CD4-positive, alpha-beta T cell treated with Interferon gamma for 1 hour (primary cell): ENCODE measurements at places on chromosomes 7 and 10.

DNA sequence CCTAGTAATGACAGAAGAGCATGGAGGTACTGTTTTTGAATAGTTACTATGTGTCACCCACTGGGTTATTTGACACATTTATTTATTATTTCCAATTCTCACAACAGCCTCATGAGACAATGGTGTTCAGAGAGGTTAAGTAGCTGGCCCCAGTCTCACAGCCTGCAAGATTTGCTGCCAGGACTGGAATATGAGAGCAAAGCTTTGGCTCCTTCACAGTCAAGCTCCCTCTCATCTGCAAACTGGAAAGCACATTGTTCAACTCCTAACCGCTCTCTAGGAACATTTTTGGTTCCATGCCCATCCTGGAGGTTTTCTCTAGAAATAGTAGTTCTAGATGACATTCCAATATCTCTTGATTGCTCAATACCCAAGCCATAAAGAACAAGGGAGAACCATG is 75.5 kb upstream of the CXCL12 start:
- no peak for DNase-seq

DNA sequence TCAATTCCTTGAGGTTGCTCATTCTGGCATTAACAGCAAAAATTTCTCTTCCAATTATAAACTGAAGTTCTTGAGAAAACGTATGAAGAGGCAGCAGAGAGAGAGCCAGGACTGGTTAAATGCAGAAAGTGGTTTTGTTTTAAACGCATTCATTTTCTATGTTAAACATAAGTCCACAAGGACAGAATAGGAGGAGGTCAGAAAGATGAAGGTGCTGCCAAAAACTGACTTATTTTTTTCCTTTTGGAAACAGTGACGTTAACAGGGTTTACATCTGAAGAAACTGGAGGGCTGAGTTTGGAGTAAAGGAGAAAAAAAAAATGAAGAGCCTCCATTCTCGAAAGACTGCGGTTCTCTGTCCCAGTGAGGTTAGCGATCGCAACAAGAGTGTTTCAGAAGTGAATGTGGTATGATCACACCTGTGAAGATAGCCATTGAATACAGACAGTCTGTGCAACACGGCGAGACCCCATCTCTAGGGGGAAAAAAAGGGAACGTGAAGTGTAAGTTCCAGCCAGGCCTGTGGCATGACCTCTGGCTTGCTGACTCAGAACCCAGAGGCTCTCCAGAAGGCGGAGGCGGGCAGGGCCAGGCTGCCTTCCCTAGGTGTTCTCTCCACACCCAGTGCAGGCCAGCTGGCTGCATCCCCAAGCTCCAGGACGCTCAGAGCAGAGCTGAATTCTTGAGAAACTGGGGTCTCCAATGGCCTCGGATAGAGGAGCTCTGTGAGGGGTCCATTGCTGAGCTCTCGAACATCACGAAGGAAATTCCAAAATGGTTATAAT is 84.0 kb downstream of the CHST15 start:
- DNase-seq, result no peak

DNA sequence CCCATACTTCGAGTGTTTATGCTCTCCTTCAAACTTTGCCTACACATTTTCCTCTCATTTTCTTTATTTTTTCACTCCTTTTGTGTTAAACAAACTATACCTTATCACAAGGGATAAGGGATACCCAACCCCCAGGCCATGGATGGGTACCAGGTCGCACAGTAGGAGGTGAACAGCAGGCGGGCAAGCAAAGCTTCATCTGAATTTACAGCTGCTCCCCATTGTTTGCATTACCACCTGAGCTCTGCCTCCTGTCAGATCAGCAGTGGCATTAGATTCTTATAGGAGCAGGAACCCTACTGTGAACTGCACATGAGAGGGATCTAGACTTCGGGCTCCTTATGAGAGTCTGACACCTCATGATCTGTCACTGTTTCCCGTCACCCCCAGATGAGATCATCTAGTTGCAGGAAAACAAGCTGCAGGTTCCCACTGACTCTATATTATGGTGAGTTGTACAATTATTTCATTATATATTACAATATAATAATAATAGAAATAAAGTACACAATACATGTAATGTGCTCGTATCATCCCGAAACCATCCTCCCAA is 28.5 kb downstream of the ZC3HC1 start:
- DNase-seq, result no peak

DNA sequence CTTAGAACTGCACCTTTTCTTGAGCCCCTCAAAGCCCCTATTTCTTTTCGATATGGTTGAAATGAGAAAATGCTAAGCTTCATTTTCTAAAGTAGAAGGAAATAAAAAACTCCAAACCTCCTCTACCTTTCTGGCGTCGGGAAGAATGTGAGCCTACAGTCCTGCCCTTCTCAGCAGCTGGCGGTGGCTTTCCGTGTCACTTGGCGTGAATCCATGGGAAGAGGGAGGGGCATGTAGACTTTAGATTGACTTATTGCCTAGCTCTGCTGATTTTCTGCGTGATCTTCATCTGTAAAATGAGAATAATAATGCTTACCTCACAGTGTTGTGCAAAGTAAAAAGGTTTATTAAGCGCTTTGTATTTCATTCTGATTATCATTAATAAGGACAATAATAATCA is 35.0 kb downstream of the PRR15 start:
- DNase-seq, result no peak

DNA sequence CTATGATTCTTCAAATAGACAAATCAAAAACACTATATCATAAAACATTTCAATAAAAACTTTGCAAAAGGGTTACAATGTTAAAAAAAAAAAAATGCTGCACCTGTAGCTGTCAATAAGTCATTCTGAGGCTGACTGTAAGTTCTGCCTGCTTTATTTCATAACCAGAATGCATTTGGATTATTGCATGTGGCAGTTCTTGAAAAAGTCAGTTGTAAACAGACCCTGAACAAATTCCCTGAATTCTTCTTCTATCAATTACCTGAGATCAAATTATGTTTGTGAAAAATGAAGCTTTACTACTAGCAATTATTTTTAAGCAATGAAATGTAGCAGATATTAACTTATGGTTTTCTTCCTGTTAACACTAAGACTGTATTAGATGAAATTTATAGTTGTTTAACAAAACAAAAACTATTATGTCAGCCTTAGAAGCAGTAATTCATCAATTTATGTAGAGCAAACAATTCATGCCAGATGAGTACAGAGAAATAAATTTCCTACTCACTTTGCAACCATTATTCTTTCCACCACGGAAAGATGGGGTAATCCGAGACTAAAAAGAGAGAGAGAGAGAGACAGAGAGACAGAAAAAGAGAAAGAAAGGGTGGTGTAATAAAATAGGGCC is 107.8 kb downstream of the SFMBT2 start:
- no peak for DNase-seq

- DNase-seq, result no peak
Measured at GRCh38 chr10:89785095-89785494, 83.7 kb downstream of the KIF20B start.

DNA sequence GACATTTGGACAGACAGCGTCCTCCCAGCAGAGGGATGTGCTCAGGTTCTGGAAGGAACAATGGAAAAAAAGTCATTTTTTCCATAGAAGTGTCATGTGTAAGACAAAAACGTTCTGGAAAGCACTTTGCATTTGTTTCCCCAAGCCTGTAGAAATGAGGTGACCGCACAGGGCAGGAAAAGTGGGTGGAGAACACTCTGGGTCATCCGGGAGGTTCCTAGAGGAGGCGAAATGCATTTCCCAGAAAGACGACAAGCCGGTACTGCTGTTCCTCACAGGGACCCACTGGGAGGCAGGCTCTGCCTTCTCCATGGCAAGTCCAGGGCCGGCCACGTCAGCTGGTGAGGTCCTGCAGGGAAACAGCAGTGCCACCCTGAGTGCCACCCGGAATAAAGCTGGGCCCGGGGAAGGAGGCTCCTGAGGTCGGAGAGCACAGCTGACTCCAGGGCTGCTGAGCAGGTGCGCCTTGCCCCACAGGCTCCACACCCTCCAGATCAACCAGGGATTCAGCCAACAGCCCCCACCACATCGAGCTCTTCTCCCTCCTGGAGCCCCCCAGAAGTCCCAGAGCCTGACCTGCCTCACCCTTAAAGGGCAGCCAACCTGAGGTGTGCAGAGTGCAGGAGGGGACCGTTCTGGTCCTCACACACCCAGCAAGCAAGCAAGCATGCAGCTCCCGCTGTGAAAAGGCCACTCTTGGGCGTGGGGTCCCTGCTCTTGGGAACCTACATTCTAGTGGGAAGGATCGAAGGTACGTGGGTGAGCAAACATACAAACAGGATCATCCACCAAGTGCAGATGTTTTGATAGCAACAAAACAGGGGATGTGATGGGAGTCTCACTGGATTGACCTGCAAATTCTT is 28.8 kb upstream of the INPP5A start:
- no peak for DNase-seq

- DNase-seq, result no peak
Measured at GRCh38 chr7:32943252-32944030, 13.8 kb upstream of the FKBP9 start.

DNA sequence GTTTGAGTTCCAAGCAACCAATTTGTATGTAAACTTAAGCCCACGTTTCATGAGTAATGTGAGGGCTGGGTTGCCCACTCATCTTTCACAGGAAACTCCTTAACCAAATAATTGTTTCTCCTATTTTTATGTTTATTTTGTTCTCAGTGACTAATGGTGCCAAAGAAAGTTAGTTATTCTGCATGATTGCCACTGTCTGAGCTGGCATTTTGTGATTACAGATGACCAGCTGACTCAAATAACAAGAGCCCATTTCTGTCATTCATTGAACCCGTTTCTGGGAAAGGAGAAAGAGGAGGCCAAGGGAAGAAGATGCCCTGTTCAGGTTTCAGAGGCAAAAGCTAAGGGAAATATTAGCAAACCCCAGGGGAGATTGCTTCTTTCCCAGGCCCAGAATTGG is 186.9 kb upstream of the MYO3A start:
- DNase-seq, result no peak

DNA sequence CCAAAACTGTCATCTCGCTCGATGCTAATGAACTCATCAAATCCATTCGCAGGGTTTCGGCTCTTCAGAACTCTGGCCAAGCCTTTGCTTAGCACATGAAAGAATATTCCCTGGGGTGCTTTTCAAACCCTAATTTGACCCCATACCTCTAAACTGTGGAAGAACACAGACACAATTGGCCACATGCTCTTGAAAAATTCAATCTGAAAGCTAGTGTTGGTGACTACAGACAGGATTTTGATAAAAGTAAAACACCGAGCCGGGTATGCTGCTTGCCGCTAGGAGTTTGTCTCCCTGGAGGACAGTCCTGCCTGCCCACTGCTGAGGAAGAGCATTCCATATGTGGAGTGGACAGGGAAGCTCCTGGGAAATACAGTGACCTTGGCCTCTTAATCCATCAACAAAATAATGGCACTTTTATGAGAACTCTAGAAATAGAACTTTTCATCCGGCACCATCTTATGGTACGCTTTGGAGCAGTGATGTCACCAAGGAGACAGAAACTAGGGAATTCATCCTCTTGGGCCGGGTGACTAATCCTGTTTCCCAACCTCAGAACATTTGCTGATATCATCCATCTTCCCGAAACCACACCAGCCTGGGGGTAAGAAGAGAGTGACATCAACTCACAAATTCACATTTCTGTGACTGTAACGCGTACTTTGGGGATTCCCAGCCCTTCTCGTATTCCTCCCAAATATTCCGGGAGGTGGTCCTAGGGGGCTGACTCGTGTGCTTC is 34.2 kb downstream of the MTURN start:
- DNase-seq, result no peak

DNA sequence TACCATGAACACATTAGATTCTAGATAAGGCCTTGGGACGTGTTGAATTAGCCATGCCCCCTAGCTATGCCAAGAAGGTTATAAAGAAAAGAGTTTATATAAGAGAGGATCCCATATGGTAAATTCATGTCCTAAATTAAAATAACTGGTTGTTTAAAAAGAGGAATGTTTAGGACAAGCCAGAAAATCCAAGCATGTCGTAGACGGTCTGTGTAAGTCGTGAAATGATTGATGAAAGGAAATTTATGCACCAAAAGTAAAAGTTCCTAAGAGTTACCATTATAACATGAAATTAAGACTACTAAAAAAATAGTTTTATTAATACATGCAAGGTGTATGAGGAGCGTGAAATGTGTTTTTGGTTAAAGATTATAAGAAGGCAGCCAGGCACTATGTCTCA is 624.9 kb downstream of the ARL4A start:
- DNase-seq, result no peak

- DNase-seq, result no peak
Measured at GRCh38 chr10:100101192-100102076, 19.8 kb upstream of the CPN1 start.

- DNase-seq, result peak; percentile 33
Measured at GRCh38 chr10:101901340-101901739, 57.7 kb upstream of the KCNIP2 start.

GRCh38 chr7:94943134-94943533 is 35.7 kb downstream of the PPP1R9A start:
- DNase-seq, result no peak

- DNase-seq, result no peak
Measured at GRCh38 chr10:128710098-128710797, 584.0 kb upstream of the MKI67 start.

- DNase-seq, result no peak
Measured at GRCh38 chr7:100367251-100367620, 6.1 kb upstream of the PILRA start.

DNA sequence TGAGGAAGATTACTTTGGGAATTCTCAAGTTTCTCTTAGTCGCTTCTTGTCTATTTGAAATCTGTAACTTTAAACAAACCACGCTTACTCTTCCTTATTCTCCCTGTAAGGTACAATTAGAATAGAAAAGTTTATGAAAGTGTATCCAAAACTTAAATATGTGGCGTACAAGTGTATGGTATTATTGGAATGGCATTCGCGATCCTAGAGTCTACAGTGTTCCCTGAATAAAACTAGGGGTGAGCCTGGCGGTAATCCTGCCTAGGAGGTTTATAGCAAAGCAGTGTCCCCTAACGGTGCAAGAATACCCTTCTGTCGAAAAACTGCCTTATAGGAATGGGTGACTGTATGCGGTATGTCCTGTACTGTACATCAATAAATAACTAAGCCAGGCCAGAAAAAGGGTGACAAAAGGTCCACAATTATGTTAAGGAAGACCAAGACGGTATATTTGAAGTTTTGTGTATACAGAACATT is 1.2 kb downstream of the TASOR2 start:
- DNase-seq, result no peak

GRCh38 chr7:39587393-39587792 is 21.2 kb downstream of the YAE1 start:
- DNase-seq, result no peak

DNA sequence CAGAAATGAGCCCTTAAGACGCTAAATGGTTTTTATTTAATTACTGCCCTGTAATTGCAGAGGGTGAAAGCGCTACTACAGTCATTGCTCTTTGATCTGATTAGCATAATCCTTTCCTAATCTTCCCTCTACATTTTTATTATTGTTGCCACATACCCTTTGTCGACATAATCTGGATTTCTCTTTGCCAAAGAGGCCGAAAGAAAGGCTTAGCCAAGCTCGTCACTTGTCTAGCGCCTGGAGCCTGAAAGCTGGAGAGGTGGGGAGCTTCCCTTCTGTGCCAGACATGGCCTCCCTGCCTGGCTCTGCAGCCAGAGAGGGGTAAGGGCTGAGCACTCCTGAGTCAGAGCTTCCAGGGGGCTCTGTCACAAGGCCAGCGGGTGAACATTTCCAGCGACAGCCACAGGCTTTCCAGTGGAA is 145.9 kb downstream of the PRKAG2 start:
- DNase-seq, result no peak

GRCh38 chr7:101717628-101718357 is 88.7 kb upstream of the MYL10 start:
- DNase-seq, result peak; percentile 75
